ENCODE measurements at places on chromosomes 3 and 15.
A peak's percentile ranks its signal among the peaks of the same experiment; 100 is the strongest.

GRCh38 chr3:195573611-195574496, 9.9 kb downstream of the APOD start:
- no peak for DNase-seq

DNA sequence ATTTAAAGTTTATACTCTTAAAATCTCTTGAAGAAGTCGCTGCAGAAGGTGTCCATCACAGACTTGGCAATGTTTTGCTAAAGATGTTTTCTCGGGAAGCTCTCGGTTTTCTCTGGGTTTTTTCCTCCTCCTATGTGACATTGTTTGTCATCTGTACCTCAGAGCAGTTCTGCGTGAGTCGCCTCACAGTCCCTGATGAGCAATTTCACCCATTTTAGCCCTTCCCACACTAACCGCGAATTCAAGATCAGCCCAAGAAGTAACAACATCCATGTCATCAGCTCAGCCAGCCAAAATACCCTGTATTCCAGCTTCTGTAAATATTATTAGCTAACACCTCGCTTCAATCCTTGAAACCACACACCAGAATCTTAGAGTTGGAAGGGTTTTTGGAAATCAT, 224.3 kb upstream of the SETMAR start:
- no peak for DNase-seq

DNA sequence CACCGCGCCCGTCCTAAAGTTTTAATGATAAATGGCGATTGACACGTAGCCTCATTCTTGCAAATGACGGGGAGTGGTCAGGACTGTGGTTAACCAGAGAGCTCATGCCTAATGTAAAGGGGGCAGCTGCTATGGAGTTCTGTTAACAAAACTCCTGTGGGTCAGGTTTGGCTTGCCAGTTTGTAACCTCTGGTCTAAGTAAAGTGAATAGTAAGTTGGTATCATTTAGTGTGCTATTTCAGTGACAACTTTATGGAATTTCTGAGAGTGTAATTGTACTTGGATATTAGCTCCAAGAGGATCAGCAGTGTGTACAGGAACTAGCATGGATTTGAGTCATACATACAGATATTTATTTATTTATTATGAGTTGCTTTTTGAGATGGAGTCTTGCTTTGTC, 87.9 kb downstream of the RGMA start:
- DNase-seq, result no peak

DNA sequence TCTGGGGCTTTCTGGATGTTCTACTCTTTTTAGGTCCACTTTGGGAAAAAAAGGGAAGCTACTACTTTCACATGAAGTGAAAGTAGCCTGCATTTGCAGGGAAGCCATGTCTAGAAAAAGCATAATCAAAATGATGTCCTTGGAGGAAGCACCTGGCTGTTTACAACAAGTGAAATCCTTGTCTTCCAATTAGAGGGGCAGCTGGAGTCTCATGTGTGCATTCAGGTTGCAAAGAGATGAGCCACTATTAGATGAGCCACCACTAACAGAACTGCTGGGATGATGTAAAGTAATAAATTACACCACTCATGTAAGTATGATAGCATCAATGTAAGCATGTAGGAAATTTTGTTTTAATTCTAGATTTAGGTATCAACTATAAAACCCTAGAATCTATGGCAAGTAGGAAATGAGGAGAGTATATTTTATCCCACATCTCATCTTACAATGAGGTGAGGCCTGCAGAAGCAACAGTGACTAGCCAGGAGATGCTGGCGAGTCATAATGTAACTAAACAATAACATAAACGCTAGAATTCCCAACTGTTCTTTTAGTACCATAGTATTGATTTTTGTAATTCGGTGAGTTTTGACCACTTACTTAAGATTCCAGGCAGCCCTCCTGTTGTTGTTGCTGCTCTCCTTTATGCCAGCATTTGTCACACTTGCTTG, 75.9 kb downstream of the TMEM108 start:
- no peak for DNase-seq

- no peak for DNase-seq
Observed at GRCh38 chr3:40992023-40992422, 207.3 kb upstream of the CTNNB1 start.

GRCh38 chr15:40313531-40314398, 6.0 kb upstream of the PLCB2 start:
- DNase-seq, result no peak

DNA sequence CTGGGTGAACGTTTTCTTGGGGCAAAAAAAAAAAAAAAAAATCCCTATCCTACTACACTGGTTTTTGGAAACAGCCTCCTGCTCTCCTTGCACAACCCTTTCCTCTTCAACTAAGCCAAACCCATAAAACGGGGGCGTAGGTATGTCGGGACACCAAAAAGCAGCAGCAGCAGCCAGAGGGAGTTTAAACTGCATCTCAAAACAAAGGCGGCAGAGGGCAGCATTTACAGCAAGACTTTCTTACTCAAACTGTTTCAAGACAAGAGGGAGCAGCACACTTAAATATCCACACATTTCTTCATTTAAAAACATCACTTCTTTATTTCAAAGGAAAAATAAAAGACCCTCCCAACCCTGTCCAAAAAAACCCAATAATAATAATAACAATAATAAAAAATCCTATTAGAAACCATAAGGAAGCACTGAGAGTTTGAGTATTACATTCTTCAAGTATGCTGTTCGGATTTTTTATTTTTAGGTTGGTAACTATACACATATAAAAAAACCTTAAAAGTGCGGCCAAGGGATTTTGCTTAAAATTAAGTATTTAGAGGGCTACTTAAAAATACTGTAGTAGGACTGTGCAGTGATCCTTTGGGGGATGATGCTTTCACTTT, 43.9 kb upstream of the PLXND1 start:
- peak; percentile 77 for DNase-seq

DNA sequence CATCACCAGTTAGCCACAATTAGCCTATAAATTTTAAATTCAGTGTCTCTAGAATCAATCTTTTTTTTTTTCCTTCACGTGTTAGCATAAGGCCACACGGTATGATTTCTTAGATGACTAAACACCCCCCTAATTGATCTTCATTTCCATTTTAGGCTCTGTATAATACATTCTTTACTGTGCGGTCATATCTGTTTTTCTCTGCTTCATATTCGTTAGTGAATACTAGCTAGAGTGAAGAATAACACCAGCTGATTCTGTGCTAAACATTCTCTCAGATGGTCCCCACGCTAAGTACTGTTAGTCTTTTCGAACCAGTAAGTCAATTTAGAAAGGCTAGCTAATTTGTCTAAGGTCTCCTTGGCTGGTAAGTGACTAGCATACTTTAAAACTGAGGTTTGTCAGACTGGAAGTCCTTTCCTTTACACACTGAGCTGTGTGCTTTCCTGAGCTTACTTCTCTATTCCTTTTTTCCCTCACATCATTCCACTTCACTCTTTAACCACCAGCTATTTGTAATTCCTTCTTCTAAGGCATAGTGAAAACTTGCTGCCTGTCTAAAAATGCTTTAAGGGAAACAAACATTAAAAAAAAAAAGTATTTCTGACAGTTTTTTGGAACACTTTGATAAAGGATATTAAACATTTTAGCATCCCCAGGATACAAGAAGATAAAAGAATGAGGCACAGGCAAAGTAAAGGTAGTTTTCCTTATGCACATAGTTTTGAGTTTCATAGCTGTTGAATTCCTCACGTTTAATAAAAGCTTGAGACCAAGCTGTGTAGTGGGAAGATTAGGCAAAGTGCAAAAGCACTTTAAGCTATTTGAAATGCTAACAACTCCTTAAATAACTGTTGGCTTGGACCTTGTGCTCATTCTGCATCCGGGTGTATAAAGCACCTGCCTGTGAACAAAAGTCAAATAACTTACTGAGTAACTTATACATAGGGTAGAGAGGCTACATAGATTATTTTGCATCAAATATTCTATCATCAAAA, 17.1 kb downstream of the ZFAND6 start:
- DNase-seq, result no peak

- DNase-seq, result no peak
Observed at GRCh38 chr3:119400466-119400865, 62.9 kb downstream of the TMEM39A start.

DNA sequence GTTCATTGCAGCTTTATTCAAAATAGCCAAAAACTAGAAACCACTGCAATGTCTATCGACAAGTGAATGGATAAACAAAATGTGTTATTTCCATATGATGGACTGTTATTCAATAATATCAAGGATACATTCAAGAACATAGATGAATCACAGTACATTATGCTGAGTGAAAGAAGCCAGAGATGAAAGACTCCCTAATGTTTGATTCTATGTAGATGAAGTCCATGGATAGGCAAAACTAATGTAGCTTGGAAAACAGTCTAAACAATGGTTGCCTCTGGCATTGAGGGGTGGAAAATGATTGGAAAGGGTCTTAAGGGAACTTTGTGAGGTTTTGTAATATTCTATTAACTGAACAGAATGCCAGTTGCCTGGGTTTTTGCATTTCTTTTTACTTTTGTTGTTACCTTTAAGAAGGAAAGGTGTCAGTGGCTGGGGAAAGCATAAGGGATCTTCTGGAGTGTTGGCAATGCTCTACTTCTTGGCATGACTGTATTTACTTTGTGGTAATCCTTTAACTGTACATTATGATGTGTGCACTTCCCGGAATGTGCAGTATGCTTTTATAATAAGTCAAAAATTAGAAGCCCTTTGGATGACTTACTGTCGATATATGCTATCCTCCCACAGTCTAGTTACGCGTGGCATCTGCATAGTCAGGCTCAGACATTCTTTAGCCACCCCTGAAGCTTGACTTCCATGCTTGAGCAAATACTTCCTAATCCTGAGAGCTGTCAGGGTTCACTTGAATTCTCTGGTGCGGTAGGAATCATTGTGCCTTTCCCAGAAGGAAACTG, 20.5 kb upstream of the ATP10A start:
- DNase-seq, result no peak

DNA sequence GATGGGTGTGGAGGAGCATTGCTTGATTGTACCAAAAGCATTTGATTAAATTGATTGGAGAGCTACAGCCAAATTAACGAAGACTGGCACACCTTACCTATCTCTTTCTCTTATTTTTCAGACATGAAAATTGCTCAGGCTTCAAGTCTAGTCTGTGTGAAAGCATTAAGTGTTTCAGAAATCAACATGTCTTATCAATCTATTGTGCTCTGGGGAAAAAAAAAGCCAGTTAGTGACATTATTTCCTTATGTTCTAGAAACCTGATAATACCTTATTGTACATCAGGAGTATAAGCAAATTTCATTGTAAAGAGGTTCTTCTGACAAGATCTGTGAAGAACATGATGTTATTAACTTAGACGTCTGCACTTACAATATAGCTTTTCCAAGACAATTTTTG, 465.2 kb downstream of the IL5RA start:
- no peak for DNase-seq

DNA sequence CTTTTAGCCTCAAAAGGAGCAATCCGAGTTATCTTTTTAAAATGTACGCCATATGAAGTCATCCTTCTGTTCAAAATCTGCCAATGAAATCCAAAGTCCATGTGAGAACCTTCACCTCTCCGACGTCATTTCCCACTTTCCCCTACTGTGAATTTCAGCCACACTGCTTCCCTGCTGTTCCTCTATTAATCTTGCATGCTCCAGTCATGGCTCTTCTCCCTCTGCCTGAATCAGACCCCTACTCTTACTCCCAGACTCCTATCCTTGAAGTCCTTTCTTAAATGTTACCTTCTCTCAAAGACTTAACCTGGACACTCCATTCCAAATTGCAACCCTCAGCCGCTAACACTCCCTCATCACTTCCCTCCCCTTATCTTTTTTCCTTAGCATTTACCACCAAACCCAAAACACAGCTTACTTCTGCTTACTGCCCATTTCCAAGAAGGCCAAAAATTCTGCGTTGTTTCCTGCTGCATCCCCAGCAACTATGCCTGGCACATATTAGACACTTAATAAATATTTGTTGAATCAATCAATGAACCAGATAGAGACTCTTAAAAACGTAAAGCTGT, 1.2 kb downstream of the NKIRAS1 start:
- DNase-seq, result no peak

DNA sequence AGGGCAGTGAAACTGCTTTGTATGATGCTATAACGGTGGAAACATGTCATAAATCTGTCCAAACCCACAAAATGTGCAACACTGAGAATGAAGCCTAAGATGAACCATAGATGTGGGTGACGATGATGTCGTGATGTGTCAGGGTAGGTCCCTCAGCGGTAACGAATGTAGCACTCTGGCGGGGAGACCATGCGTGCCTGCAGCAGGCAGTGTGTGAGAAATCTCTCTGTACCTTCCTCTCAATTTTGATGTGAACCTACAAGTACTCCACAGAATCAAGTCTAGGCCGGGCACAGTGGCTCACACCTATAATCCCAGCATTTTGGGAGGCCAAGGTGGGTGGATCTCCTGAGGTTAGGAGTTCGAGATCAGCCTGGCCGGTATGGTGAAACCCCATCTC, 268.2 kb upstream of the LYSMD4 start:
- no peak for DNase-seq

DNA sequence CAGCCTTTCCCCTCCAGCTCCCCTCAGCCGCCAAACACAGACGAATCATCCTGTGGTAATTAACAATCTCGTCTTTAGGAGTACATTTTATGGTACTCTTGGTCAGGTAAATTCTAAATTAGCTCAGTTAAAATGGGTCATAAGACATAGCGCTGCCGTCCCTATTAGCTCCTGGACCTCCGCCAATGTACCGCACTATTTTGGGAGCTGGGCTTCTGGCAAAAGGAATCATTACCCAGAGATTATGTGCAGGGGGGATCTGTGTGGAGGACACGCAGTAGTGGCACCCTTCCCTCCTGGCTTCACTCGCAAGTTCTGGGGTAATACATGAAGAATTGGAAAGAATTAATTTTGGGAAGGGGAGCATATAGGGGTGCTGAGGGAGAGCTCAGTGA, 68.6 kb upstream of the ONECUT1 start:
- no peak for DNase-seq

DNA sequence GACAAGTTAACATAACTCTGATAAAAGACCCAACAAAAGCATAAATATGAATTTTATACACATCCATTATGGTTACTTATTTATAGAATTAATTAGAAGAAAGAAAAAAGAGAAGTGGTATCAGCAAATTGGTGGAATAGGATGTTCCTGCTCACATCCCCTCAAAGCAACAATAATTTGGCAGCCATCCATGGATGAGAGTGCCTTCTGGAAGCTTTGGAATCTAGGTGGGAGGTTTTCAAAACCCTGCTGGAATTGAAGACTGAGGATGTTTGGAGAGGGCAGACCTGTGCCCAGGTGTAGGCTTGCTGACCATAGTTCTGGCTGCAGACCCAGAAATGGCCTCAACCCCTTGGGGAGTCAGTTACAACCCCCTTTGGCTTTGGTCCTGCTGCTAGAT, 91.2 kb downstream of the EDEM1 start:
- DNase-seq, result no peak

- no peak for DNase-seq
Observed at GRCh38 chr3:59895972-59896371, 846.1 kb upstream of the CFAP20DC start.

GRCh38 chr3:113468539-113468938, 27.2 kb upstream of the CFAP44 start:
- DNase-seq, result no peak
